ENCODE measurements at places on chromosomes 11 and 22.

DNA sequence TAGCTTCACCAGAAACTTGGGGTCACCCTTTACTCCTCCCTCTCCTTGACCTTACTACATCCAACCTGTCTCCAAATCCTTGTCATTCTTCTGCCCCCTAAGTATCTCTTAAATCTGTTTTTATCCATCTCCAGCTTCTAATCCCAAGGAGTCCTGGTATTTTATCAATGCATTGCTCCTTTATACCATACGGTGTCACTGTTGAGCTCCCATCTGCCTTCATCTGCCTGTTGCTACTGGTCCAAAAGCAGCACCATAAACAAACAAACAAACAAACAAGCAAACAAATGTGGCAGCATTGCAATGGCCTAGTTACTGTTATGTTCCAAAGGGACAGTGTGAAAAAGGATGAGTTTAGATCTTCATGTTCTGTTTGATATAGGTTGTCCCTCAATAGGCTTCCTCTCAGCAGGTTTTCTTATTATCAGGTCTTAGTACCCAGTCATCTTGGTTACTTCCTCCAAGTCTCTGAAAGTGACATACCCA lies 34.2 kb downstream of the DNHD1 start:
- peak; percentile 49 for DNase-seq

DNA sequence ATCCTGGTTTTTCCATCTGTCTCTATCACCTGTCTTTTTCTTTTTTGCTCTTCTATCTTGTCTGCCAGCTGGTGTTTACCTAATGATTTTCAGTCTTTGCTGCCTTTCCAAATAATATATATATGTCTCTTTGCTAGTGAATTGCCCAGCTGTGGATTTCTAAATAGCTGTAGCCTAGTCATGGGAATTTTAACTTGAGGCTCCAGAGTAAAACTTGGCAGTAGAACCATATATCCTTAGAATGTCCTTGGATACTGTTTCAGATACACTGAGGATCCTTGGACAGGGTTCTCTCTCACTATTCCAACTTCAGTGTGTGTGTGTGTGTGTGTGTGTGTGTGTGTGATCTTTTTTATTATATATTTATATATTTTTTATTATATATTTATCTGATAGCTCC lies 2285.3 kb downstream of the LRRC4C start:
- no peak for DNase-seq

DNA sequence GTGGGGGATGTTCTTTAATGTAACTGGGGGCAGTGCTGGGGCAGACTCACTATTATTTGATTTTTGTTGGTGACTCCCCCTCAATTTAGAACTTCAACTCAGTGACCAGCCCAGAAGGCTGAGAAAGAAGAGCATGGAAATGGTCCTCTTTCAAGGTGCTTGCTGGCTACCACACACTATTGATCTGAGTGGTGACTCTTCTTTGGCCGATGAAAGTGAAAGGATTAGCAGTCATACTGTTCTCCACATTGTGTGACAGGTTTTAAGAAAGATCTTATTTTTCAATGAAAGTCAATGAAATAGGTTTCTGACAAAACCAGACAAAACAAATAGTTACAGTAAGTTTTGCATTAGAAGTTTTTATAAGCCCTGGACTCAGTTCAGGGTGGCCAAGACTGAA lies 29.9 kb downstream of the NLRP14 start:
- no peak for DNase-seq

DNA sequence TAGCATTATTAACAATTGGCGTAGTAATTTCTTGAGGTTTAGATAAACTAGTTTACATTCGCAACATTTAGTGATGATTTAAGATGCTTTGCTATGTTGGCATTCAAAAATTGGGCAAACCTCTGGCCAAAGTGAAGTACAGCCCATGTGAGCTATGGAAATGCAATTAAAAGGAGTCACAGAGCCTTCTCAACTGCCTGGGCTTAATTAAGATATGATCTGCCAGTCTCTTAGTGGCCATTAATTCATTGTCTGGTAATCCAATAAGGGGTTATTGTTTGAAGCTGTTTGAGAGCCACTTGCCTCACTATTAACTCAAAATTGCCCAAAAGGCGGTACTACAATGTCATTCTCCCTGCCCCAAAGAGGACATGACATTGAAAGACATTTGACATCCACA lies 608.9 kb downstream of the NTM start:
- no peak for DNase-seq

DNA sequence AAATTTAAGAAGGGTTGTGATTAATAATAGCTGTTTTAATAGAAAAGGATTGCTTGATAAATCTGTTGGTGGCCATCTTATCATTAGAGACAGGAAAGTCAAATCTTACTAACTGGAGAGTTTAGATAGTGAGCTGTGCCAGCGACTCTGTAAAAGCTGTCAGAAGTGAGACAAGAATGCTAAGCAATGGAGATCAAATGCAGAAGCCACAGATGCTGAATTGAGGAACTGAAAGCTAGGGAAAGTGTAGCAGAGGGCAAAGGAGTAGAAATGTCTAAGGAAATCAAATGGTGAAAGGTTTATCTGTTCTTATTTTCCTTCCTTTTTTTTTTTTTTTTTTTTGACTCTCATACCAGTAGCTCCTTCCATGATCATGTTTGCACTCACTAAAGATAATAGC lies 13.7 kb downstream of the MS4A13 start:
- no peak for DNase-seq

DNA sequence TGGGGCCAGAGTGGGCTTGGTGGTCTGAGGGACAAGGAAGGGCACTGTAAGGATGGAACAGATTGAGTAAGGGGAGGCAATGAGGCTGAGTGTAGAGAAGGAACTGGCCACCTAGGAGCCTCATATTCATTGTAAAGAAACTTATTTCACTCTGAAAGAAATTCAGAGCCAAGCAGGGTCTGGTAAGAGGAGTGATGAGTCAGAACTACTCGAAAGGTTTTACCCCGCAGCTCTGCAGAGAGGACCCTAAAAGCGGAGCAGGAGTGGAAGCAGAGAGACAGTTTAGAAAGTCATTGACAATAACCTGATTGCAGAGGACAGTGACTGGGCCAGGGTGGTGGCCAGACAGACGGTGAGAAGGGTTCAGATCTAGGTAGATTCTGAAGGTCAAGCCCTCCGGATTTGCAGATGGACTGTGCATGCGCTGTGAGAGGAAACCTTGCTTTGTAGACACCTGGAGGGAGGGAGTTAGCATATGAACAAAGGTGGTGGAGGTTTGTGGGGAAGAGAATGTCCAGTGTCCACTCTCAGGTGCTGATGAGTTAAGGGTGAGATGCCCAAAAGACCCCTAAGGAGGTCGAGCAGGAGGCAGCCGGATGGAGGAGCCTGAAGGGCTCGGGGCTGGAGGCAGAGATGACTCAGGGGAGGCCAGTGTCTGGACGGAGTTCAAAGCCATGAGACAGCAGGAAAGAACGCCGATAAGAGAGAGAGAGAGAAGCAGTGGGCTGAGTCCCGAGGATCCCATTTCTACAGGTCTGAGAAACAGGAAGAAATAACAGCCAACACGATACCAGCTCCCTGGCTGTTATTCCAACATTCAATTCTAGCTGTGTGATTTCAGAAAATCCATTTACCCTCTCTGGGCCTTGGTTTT lies 546.0 kb downstream of the BRD1 start:
- peak; percentile 35 for DNase-seq

GRCh38 chr22:49100773-49101172 lies 726.9 kb downstream of the BRD1 start:
- no peak for DNase-seq

DNA sequence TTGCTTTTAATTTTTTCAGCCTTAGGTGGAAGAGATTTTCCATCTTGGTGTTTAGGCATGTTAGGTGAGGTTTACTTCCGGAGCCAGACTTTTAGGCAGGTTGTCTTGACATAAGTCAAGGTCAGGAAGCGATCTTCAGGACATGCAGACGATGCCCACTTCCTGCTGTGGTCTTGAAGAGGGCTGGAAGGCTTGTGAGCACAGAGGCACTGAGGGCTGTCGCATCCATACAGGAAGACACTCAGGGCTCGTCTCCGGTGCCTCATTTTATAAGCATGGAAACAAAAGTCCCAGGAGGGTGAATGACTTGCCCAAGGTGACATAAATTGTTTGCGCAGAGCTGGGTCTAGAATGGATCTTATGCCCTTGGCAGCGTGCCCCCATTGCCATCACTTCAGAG lies 30.8 kb downstream of the MARK2 start:
- DNase-seq: no peak

GRCh38 chr22:22168941-22169867 lies 75.4 kb upstream of the VPREB1 start:
- DNase-seq: no peak

- DNase-seq: no peak
Measured at GRCh38 chr11:69463995-69464960, 17.2 kb upstream of the LINC01488 start.

DNA sequence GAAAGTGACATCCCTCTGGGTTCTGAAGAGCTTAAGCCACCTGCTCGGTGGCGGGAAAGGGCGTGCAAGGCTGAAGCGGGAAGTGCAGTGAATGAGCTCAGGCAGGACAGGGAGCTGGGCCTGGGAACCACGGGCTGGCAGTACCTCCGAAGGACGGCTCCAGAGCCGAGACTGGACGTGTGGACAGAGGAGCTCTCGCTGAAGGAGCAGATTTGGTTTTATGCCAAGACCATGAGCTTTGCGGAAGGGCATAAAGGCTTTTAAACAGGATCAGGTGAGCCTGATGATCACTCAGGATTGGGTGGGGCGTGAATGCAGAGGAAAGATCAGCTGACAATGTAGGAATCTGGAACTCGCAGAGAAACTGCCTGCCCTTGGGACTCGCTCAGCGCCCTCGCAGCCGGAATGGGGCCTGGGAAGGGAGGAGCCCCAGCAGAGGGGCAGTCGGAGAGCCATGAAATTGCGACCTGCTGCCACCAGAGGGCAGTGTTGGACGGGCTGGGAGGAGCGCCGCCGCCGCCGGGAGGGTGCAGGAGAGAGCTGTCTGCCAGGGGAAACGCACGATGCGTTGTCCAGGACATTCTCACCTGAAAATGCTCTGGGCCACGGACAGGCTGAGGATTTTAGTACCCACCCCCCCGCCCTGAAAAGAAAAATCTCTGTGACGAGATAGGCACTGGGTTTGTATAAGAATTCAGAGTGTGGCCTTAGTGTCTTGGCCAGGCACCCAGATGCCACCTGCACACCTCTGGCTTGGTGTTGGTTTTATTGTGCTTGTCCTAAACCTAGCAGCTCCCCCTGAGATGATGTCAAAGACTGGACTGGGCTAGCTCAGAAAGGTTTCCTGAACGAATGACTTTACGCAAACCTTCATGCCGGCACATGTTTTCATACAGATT lies 324.4 kb downstream of the NTM start:
- peak; percentile 93 for DNase-seq

DNA sequence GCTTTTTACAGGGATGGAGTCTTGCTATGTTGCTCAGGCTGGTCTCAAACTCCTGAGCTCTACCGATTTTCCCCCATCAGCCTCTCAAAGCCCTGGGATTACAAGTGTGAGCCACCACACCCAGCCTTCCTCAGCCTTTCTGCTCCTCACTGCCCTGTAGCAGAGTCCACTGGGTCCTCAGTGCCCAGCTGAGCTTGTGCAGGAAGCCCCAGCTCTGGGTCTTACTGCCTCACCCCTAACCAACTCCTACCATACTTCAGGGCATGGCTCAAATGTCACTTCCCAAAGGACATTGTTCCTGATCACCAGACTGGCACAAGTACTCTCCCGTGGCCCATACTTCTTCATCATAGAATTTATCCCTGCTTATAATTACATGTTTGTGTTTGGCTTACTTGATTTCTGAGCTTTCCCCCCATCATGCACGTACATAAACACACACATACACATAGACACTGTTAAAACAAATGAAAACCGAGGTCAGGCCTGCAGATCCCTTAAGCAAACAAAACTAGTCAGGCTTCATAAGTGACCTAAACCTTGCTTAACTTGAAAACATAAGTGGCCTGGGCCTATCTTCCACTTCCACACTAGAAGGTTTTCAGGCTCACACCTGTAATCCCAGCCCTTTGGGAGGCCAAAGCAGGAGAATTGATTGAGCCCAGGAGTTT lies 14.0 kb upstream of the SLC43A3 start:
- DNase-seq: no peak

GRCh38 chr11:114832532-114833125 lies 154.3 kb downstream of the NXPE2 start:
- DNase-seq: peak; percentile 24

- DNase-seq: no peak
Measured at GRCh38 chr11:33132510-33132909, 28.8 kb downstream of the CSTF3 start.

- DNase-seq: no peak
Measured at GRCh38 chr11:64034411-64034811, 1.3 kb upstream of the FLRT1 start.

GRCh38 chr11:81825346-81825745 lies 908.3 kb downstream of the FAM181B start:
- no peak for DNase-seq

- DNase-seq: no peak
Measured at GRCh38 chr11:20600020-20600346, 575 bp downstream of the SLC6A5 start.

DNA sequence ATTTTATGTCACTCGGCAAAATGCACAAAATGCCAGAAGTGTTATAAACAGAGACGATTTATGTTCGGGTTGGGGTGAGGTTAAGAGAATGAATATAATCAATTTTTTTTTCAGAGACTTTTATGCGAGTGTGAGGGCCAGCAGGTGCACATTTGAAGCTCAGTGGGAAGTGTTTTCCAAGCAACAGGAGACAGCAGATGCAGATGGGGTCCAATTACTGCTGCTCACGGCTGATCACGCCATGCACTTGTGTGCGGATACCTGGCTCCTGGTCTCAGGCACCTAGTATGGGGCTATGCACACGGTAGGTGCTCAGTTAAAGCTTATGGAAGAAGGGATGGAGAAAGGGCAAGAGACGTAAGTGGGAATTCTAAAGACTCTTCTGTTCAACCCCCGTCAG lies 249.1 kb downstream of the MIAT start:
- DNase-seq: no peak

DNA sequence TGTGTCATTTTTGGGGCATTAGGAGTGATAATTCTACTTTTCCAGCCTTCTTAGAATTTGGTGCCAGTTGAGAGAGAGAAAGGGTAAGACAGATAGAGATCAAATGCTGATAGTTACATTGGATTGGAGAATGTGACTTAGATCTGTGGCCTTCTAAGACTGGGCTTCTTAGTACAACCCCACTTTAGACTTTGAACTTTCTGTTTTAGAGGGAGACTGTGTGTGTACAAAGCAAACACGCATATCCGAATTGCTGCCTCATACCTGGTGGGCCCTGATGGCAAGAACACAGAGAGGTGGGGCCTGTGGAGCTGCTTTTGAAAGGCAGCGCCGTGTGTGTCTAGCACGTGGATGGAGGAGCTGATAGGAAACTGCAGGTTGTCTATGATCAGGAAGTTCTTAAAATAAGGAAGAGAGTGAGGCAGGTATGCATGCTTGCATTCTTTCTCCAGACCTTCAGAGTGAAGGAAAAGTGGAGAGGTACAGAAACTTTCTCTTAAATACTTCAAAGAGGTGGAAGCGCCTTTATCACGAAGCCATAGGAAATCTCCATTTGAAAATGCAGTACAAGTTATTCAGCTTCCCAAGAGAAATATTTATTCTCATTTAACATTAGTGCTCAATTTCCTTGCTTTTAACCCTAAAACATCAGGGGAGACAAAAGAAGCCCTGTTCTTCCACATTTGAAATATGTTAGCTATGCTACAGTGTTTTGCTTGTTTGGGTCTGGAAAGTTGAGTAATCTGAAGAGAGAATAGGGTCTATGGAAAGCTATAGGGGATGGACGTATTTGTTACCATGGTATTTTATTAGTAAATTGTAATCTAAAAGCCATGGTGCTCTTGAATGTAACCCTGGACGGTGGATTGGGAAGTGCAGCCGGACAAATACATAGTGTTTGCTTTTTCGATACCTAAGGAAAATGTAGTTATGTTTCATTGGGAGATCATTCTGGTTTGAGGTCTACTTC lies 13.7 kb downstream of the PDHX start:
- peak; percentile 72 for DNase-seq

- no peak for DNase-seq
Measured at GRCh38 chr22:21926728-21927127, 25.9 kb downstream of the PPM1F start.

Data from hepatocyte (in vitro differentiated cells).